ENCODE measurements at places on chromosomes 12 and 14.

DNA sequence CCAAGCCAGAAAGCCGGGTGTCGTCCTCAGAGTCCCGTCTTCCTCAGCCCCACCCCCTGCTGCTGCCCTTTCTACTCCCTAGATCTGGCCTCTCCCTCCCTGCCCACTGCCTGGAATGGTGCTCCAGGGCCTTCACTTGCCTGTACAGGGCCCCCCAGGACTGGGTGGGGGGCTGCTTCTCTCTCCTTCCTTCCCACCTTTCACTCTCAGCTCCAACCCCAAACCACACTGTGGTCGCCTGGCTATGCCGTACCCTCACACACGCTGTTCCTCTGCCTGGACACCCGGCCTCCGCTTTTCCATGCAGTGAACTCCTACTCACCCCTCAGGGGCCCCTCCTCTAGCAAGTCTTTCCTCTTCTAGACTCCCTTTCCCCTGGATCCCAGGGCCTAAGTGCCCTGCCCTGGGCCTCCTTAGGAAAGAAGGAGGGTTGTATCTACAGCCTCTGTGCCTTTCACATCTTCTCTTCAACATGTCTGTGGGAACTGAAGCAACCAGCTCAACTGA, 25.5 kb upstream of the DIO3 start:
- DNase-seq = no peak

DNA sequence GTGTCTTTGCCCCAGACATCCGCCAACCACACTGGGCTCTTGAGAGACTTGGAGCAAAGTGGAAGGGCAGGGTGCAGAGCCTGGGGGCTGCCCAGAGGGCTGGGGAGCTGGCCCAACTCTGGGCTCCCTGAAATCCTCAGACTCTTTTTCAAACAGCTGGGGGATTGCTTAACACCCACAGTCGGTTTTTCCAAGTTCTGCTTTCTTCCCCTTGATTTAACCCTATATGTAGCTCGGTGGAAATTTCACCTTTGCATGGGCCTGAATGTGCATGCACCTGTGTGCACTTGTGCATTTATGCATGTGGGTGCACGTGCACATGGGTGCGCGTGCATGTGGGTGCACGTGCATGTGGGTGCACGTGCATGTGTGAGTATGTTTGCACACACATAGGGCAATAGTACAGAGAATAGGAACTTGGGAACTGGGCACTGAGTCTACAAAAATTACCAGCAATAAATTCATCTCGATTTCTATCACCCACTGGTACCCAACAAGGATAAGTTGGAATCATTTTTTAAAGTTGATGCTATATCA, 52.3 kb upstream of the RFLNA start:
- DNase-seq = no peak

- DNase-seq = no peak
Observed at GRCh38 chr12:51389302-51389999, 1.8 kb downstream of the GALNT6 start.

GRCh38 chr12:15608406-15608805, 180.8 kb downstream of the EPS8 start:
- DNase-seq = no peak

Data from stimulated activated CD8-positive, alpha-beta memory T cell treated with anti-CD3 and anti-CD28 coated beads, Interleukin-15, amount 100 ng/mL, for 1 hour (primary cell).